ENCODE measurements at places on chromosomes 6 and 20.

GRCh38 chr6:113623129-113623528 is 234.0 kb upstream of the MARCKS start:
- DNase-seq, result no peak

GRCh38 chr20:59891581-59891980 is 41.9 kb downstream of the SYCP2 start:
- DNase-seq, result no peak

DNA sequence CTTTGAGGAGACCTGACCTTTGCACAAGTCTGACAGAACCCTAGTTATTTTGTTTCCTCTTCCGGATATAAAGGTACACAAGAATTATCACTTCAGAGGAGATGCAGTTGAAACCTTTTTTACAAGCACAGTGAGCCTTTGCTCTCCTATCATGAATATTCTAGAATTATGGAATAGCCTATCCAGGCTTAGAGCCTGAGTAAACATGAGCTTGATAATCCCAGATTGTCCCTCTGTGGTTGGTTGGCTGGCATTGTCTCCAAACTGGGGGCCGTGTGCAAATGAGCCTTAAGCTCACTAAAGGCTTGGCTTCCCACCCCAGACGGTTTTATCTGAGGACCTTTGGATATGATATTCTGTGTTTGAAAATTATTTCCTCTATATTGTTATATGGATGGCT is 32.0 kb downstream of the BTBD3 start:
- no peak for DNase-seq

DNA sequence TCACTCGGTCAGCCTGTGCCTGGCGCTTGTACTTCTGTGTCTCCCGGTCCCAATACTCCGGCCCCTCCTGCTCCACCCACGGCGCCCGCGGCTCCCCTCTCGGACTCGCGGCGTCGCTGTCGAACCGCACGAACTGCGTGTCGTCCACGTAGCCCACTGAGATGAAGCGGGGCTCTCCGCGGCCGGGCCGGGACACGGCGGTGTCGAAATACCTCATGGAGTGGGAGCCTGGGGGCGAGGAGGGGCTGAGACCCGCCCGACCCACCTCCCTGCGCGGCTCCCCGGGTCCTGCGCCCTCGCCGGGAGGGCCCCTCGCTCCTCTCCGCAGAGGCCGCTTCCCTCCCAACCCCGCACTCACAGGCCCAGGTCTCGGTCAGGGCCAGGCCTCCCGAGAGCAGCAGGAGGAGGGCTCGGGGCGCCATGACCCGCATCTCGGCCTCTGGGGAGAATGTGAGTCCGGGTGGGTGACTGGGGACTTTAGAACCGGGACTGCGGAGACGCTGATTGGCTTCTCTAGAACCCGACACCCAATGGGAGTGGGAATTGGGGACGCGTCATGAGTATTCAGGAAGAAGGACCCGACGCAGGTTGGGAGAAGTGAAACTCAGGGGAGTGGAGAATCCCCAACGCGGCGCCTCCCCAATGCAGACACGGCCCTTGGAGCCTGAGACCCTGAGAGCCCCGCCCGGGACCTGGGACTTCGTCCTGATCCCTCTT is at the start of gene HLA-C:
TSS of gene HLA-C (minus strand) at position 452 of the 717 bp plus-strand sequence. CDS start at position 431, 21 bp downstream.
- peak; percentile 90 for DNase-seq

DNA sequence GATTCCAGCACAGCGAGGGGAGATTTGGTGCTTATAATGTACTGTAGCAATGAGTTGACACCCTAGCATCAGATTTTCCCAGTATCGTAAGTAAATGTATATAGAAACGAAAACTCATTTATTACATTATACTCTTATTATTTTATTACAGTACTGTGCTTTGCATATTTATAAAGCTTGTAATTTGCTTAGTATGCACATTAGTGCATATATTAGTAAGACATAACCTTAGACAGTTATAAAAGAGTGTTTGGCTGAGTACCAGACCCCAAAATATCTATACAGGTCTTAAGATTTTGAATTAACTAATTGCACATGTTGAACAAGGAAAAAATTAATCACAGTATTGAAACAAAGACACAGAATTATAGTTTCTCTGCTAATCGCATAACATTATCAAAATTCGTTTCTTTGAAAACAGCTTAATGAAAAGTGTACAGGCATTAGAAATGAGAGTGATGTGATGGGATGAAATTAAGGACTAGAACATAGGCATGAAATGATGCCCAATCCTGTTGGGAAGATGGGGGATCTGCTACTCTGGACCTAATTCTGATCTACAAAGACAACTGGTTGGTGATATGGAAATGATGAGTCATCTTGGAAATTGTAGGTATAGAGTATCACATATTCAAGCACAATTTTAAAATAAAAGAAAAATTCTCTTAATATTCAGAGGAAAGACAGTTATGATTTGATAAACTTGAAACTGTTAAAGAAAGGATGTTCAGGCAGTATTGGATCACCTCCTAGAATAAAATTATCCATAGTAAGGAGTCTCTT is 42.8 kb downstream of the STXBP5 start:
- no peak for DNase-seq

- DNase-seq, result no peak
Observed at GRCh38 chr6:111339294-111339693, 143.7 kb downstream of the REV3L start.

DNA sequence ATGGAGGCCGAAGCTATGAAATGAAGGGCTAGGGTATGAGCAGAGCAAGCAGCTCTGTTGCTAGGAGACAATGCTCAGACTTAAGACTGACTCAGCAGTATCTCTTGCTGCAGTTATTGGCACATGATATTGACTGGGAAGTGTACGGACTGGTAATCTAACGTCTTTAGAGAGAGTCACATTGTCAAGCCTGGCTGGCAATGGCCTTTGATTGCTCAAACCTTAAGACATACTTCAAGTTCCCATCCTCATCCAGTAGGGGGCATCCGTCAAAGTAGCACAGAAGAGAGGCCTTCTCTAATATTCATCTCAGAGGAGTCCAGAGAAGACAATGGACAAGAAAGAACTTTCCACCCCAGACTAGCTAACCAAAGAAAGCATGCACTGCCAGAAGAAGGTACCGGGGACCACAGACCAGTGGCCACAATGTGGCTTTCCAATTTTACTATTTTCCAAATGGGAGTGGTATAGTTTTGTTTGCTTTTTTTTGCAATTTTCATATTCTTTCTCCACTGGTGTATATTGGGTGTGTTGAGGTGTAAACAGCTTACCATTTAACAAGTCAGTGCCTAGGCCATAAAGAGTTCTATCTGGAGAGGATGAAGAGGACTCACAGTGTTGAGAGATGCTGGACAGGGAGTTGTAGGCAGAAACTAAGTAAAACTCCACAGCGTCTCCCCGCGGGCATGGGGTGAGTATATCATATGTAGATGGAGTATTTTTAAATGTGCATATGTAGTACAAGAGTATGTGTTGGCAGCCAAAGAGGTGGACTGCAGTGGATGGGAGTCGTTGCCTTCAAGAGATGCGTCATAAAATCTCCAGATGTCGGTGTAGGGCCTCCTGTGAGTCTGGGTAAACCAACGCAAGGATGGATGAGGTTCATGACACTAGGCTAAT is 36.7 kb downstream of the LRFN2 start:
- no peak for DNase-seq

DNA sequence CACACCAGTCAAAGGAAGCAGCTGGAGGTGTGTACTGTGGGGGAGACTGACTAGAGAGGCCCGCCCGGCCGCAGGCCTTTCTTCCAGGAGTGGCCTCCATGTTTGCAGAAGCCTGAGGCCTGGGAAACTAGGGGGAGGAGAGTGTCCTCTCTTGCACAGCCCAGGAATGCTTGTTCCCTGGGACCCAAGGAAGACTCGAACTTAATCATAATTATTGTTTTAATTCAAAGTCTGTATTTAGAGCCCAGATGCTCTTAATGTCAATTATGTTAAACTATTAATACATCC is 23.1 kb downstream of the BNIP5 start:
- DNase-seq, result no peak

GRCh38 chr6:49151461-49151860 is 311.6 kb downstream of the MMUT start:
- DNase-seq, result no peak

GRCh38 chr6:49733680-49734079 is 10.5 kb downstream of the CRISP3 start:
- no peak for DNase-seq

- no peak for DNase-seq
Observed at GRCh38 chr6:44593539-44593944, 206.0 kb downstream of the CDC5L start.

DNA sequence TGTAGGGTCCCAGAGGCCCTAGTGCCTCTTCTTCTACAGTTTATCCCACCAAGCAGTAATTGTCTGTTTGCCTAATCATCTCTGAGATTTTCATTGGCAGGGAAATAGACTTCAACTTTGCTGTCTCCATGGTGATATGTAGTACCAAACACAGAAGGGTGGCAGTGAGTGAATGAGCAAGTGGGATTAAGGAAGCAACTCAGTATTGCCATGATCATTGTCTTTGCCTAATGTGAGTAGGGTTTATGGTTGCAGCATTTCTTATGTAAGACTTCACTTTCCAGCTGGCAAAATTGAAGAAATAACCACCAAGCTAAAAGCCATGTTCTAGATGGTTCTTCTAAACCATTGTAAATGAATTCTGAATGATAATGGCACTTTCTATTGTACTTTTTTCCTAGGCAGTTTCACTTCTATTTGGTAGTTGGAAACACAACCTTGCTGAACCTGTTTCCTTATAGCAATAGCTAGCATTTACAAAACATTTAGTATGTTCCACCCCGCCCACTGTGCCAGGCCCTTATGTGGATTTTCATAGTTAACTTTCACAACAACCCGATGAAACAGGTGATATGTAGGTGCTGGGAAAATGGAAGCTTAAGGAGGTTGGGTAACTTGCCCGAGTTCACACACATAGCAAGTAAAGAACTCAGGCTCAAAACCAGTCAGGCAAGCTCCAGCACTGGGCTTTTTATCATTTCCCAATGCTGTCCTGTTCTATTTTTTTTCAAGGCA is 32.0 kb downstream of the ZC2HC1B start:
- DNase-seq, result peak; percentile 3

DNA sequence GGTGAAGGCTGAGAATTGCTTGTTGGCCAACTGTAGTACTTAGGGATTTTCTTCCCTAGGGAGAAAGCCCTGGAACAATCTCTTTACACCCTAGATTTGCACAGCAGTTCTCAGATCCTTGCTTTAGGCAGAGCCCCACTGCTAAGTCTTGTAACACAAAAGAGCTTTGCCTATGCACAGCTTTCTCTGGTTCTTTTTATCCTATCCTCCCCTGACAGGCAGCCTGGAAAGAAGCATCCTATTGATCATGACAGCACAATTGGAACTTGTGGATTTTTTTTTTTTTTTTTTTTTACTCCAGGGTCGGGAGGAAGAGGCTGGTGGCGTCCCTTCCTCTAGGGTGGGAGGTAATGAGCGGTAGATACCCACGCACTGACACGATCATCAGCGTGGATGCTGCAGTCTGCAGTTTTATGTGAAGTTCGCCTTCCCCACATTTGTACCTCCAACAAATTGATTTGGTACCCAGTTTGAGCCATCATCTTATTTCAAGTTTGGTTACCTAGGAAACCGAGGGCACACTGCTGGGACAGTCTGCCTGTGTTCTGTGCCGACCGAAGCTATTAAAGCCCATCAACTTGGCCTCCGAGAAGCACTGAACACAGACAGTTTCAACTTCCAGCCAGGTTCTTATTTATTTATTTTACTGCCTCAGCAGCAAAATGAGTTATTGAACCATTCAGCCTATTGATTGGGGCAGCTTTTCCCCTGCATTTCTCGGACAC is 110.1 kb downstream of the NRN1 start:
- no peak for DNase-seq

DNA sequence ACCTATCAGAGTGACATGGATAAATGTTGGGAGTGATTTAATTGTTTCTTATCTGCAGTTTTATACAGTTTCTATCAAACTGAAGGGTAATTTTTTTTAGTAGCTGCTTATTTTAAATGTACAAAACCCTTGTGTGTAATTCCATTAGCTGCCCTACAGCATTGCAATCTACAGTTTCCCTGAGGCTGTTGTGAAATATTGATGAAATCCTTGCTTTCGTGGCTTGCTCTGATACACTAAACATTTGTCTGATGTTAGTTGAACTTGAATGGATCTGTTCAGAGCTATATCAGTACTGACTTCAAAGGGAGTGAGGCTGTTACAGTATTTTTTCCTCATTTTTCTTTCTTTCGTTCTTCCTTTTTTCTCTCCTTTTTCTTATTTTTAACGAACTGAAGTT is 255.4 kb downstream of the TSHZ2 start:
- DNase-seq, result no peak

DNA sequence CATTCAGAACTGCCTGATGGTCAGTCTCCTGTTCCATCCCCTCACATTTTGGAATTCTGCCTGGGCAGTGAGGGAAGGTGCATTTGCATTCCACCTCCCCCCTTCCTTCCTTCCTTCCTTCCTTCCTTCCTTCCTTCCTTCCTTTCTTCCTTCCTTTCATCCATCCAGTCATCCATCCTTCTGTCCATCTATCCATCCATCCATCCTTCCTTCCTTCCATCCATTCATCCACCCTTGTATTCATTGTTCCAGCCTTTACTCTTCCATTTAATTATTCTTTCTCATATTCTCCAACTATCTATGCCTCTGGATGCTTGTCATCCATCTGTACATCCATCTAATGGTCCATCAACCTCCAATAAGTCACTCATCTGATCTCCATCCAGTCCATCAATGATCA is 14.0 kb downstream of the PCK1 start:
- DNase-seq, result no peak

DNA sequence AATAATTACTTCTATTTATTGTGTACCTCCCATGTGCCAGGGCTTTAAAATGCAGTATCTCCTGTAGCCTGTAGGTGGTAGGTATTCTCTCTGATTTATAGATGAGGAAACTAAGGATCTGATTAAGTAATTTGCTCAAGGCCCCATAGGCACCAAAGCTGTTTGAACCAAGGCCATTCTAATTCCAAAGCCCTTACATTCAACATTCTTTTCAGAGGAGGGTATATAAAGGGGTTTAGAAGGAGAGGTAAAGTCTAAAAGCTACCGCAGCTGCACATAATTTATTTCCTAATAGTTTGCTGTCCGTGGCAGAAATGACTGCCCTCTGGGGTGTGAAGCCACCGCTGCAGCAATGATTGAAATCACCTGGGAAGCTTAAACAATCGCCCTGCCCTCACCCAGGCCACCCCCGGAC is 95.0 kb upstream of the FAM8A1 start:
- peak; percentile 8 for DNase-seq

GRCh38 chr6:35483490-35483889 is 13.4 kb downstream of the TEAD3 start:
- no peak for DNase-seq

GRCh38 chr20:16810216-16810615 is 62.1 kb downstream of the OTOR start:
- peak; percentile 19 for DNase-seq
